ENCODE measurements at places on chromosomes 2 and 18. TPM values are rescaled to one million over a fixed set of nuclear protein-coding genes. Genes with fewer than 3 reads are reported as not detected.

- no peak for DNase-seq
Observed at GRCh38 chr2:54639609-54640008, 83.9 kb upstream of the EML6 start.

- DNase-seq = no peak
Observed at GRCh38 chr2:8670580-8670979, 11.3 kb upstream of the ID2 start.

- peak; percentile 29 for DNase-seq
Observed at GRCh38 chr2:232971744-232972143, 41.3 kb downstream of the NGEF start.

DNA sequence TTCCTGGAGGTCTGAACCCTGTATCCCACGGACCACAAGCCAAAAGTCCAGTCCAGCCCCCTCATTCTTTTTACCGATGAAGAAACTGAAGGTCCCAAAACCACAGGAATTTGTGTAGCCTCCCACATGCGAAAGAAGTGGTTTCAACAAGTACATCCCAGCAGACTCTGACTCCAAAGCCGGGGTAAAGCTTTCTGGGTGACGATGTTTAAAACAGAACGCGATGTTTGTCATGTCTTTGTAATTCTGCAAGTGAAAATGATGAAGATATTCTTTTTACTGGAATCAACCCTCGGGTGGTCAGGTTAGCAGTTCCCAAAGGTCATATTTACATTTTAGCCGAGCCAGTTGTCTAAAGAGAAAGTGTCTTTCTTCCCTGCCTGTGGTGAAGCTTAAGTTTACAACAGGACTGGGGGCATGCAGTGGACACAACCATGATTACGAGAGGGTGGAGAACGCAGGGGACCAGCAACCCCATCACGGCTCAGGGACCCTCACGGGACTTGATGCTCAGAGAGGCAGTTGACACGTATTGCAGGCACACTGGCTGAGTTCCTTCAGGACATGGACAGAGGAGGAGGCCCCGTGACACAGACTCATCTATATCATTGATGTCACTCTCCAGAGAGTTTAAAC is 17.8 kb upstream of the TMEM131 start:
- no peak for DNase-seq

GRCh38 chr2:9460441-9461017 is 13.8 kb upstream of the IAH1 start:
- no peak for DNase-seq

- no peak for DNase-seq
Observed at GRCh38 chr18:26653943-26654615, 105.7 kb upstream of the KCTD1 start.

- no peak for DNase-seq
Observed at GRCh38 chr2:168602846-168603401, 146.9 kb downstream of the CERS6 start.

DNA sequence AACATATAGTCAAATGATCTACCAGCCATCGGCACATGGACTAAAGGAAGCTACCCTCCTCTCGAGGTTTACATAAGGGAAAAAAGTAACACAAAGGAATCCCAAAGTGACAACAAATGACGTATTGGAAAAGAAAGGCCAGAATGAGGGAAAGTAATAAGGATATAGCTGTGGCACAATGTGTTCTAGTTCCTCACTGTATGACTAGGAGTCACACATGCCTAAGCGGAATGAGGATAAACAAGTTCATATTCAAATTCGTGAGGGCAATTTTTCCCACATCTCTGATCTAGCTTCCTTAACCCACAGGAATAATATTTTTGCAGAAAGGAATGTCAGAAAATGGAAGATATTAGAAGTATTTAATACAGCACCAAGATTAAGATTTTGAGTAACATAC is 162.3 kb upstream of the PID1 start:
- no peak for DNase-seq

- DNase-seq = no peak
Observed at GRCh38 chr18:24346254-24346653, 51.4 kb downstream of the OSBPL1A start.

DNA sequence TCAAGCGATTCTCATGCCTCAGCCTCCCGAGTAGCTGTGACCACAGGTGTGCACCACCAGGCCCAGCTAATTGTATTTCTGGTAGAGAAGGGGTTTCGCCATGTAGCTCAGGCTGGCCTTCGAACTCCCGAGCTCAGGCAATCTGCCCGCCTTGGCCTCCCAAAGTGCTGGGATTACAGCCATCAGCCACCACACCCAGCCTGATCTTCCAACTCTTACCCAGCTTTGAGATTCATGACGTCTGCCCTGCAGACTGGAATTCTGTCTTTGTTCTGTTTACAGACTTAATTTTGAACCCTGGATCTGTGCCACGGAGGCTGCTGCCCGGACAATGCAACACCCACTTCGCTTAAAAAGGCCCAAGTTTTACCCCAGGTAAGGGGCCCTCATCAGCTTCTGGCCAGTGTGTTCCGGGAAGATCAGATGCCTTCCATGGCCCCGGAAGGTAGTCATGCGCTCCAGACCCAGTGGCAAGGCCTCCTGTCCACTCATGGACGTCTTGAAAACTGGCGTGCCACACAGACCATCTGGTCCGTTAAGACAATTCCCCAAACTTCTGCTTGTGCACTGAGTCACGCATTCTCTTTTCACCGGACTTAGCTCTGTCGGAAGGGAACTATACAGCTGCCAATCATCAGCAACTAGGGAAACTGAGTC is 5.5 kb downstream of the PXDN start:
- DNase-seq = peak; percentile 36

GRCh38 chr2:201734111-201734510 is 35.7 kb upstream of the MPP4 start:
- DNase-seq = no peak

GRCh38 chr2:229037621-229038020 is 233.5 kb downstream of the PID1 start:
- DNase-seq = no peak

DNA sequence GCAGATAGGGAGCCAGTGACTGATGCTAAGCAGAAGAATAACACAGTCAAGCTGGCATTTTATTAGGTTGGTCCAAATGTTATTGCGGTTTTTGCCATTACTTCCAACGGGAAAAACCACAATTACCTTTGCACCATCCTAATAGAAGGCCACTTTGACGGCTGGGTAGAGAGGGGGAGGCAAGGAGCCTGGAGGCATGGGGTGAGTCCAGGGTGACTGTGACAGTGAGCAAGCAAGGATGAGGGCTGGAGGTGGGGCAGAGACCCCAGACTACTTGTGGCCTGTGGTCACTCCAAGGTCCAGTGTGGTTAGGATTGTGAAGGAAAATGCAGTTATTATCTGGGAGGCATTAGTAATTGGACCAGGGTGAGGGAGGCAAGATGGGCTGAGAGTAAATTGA is 389.5 kb downstream of the CLIP4 start:
- DNase-seq = no peak

- peak; percentile 69 for DNase-seq
Observed at GRCh38 chr2:8600456-8600855, 81.4 kb upstream of the ID2 start.

DNA sequence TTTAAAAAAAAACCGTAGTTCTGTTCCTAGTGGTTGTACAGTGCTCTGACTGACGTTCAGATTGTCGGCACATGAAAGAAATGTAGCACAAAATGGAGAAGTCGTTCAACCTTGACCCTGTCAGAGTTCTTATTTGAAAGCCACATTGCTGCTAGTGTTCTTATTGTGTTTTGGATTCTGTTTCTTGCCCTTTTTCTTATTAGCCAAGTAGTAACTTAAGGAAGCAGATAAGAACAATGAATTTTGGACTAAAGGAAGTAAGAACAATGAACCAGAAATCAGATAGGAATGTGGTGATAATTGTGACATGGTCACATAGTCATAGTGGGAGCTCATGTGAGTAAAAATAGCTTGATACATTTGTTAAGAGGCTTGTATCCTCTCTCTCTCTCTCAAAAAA is 45.9 kb downstream of the RPIA start:
- no peak for DNase-seq

DNA sequence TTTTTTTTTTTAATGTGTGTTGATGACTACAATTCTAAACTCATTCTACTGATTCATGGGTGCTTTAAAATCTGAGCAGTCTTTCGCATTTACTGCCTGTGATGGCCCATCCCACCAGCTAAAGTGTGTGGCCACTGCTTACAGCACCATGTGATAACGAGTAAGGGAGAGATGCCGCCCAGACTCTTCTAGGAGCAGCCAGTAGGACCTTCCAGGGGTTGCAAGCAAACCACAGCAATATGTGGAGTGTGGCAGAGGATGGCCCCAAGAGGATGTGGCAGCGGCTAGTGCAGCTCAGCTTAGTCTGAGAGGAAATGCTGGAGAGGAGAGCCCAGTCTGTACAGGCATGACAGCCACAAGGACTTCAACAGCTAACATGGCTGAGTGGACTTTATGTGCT is 14.9 kb downstream of the IL1B start:
- no peak for DNase-seq

- no peak for DNase-seq
Observed at GRCh38 chr2:20103530-20103929, 52.1 kb upstream of the LAPTM4A start.

DNA sequence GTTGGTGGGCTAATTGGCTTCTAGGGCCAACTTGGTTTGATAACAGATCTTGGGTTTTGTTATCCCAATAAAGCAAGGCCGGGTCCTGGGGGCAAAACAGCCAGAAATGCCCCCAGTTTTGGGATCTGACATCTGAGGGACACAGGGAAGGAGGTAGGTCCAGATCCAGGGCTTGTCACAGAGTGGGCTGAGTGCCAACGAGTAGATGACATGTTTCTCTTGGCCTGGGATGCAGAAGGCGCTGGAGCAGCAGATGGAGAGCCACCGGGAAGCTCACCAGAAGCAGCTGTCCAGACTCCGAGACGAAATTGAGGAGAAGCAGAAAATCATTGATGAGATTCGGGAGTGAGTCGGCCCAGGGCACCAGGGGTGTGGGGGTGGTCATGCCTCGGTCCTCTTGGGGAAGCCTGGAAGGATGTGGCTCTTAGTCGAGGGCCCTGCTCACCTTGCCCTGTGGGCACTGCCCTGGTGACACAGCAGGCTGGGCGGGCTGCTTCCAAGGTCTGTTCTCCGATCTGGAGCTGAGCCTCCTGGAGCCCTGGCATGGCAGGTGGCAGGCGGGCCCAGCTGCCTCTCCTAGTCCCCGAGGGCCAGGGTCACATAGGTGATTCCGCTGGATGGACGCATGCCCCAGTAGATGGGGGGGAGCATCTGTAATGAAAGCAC is 40.2 kb upstream of the LYPD6B start:
- DNase-seq = no peak

DNA sequence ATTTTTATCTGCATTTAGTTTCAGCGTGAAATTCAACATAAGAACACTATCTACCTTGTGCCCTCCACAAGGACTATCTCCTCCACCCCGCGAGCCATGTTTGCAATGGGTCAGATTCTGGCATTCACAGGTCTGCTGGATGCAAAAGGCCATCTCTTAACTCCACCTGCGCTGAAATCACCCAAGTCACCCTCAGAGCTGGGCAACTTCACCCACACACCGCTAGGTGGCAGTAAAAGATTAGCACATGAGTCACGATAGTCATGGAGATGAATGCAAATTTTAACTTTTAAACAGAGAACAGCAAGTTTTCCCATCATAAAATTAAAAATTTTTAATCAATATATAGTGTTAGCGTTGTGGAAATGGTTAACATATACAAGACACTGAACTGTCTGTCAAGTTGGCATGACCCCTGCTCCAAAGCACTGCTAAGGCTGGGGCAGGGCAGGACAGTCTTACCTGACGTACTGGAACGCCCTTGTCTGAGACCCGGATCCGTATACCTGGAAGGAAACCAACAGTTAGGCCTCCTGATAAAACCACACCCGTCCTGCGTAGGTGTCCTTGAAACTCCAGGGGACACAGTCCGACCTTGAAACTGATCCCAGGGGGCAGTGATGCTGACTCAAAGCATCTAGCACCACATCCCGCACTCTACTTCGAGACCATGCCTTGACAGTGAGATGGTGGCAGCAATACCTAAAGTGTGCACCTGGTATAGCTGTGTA is 89.6 kb downstream of the UXS1 start:
- DNase-seq = no peak

DNA sequence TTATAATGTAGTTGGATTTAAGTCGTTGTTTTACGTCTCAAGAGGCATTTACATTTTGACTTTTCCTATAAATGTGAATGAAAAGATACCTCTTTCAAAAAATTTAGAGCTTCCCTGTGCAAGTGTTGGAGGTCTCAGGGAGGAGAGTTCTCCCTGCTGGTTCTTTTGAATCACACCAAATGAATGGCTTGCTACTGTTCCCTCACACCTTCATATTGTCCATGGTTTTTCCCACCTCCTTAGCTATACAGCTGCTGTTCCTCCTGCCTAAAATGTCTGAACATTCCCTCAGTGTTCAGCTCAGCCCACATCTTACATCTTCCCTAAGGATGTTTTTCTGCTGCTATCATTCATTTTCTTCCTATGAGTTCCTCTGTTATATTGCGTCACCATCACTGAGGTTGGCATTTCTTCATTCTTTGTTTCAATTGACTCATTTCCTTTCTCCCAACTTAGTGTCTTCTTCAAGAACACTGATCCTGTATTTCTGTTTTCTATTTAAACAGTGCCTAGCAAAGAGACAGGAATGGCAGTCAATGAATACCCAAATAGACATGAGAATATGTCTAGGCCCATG is 46.0 kb downstream of the COX7A2L start:
- no peak for DNase-seq

GRCh38 chr2:49973917-49974368 is 819.6 kb upstream of the FSHR start:
- no peak for DNase-seq

- no peak for DNase-seq
Observed at GRCh38 chr18:40558706-40559392, 1396.2 kb upstream of the PIK3C3 start.

DNA sequence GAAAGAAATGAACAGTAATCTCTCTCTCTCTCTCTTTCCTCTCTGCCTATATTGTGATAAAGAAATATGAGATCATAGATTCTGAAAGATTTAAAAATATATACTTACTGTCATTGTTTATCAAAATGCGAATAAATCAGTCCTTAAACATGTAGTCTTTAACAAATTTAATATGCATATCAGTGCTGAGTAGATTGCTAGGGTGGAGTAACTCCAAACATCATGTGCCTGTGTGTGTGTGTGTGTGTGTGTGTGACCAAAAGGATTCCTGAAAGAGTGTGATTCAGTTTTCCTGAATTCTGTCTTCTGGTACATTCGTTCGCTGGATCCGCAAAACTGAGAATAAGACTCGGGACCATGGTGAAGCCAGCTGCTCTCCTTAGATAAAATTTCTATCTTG is 24.0 kb upstream of the DSEL start:
- no peak for DNase-seq

The STEAP3 gene
- total RNA-seq = 46.6 TPM

The KLHL29 gene
- total RNA-seq = 8.0 TPM

The PLEKHH2 gene
- total RNA-seq = 4.9 TPM

The INO80D gene
- 18.5 TPM for total RNA-seq

The POTEC gene
- total RNA-seq = not detected

The NEB gene
- 2.2 TPM for total RNA-seq

The RUFY4 gene
- not detected for total RNA-seq

The ONECUT2 gene
- 0.05 TPM for total RNA-seq

The CNRIP1 gene
- 25.9 TPM for total RNA-seq

The VWA3B gene
- total RNA-seq = not detected

The PRSS56 gene
- not detected for total RNA-seq

All from chondrocyte (in vitro differentiated cells).